ENCODE measurements at places on chromosomes 2 and 18. TPM values are rescaled to one million over a fixed set of nuclear protein-coding genes. Genes with fewer than 3 reads are reported as not detected.

The CFAP65 gene
- not detected for polyA plus RNA-seq

The RFTN2 gene
- polyA plus RNA-seq = 0.21 TPM

The FOXI3 gene
- not detected for polyA plus RNA-seq

- no peak overlapping the region for H3K4me3 ChIP-seq
- H3K36me3 ChIP-seq = no peaks in the 10 kb centered on the region
- H3K4me1 ChIP-seq = peaks cover 47% of the 10 kb centered on the region
- H3K27ac ChIP-seq = no peak overlapping the region
- no peaks in the 10 kb centered on the region for H3K27me3 ChIP-seq
- no peak for DNase-seq
These were observed 180.7 kb downstream of the NCK2 start for GRCh38 chr2:105925390-105925789.
